NCI-H82 (cell line): ENCODE measurements at places on chromosomes 1 and 21.

DNA sequence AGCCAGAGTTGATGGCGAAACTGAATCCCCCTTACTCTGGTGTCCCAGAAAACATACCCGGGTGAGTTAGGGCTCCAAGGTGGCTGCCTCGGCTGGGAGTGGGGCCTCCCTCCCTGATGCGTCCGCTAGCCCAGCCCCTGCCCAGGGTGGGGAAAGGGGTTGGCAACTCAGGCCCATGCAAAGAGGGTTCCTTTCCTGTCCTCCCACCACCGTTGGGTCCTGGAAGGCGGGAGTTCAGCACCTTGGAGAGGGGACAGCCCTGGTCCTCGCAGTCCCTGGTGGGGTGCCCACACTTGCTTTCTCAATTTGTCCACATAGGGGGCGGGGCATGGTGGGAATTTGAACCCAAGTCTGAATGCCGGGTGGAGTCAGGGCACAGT, 6.1 kb downstream of the SRM start:
- peak; percentile 53 for DNase-seq

- DNase-seq = no peak
These were observed 10.4 kb upstream of the ZNF648 start for GRCh38 chr1:182071924-182072323.

- peak; percentile 64 for DNase-seq
These were observed 551 bp downstream of the ZRANB2 start for GRCh38 chr1:71080230-71080738.

DNA sequence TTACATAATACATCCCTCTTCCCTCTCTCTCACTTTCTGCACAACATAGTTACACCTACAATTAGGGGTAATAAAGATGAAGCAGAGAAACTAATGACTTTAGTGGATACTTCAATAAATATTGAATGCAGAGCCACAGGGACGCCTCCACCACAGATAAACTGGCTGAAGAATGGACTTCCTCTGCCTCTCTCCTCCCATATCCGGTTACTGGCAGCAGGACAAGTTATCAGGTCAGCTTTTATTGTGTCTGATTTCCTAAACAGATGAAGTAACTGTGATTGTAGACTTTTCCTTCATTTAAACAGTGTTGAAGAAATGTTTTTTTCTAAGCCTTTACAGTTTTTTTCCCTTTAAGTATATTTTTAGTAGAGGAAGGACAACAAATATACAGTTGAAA, 281.6 kb downstream of the TPR start:
- DNase-seq = no peak

DNA sequence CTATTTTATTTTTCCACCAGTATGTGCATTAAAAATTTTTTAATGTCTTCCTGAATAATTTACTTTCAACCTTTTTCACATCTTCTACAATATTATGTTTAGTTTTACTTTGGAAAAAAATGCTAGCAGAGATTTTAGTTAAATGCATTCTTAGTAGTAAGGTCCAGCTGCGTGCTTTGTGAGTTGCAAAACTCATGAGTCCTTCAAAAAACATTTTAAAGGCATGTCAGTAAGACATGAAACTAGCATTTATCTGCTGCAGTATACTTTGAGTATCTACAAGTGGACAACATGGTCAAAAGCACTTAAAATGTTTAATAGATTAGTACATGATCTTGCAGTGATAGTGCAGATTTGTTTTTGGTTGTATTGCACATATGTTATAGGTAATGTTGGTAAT, 139.0 kb downstream of the HS2ST1 start:
- no peak for DNase-seq

GRCh38 chr1:205060746-205061145, 17.7 kb downstream of the CNTN2 start:
- DNase-seq = no peak

DNA sequence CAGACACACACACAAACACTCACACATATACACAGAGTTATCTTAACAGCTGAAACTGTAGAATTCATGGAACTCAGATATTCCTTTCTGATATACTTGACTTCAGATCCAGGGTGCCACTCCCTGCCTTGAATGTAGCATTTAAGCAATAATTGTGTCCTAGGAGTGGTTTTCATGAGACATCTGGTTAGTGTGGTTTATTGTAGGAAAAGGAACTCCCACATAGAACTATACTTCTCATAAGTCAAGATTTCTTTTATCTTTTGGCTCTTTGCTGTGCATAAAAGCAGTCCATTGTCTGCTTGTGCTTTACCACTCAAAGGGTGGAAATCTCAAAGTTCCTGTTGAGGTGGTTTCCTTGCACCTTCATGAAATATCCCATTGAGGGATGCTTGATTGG, 272.6 kb upstream of the SGIP1 start:
- DNase-seq = no peak

GRCh38 chr1:29758781-29759499, 522.6 kb downstream of the PTPRU start:
- DNase-seq = peak; percentile 72

DNA sequence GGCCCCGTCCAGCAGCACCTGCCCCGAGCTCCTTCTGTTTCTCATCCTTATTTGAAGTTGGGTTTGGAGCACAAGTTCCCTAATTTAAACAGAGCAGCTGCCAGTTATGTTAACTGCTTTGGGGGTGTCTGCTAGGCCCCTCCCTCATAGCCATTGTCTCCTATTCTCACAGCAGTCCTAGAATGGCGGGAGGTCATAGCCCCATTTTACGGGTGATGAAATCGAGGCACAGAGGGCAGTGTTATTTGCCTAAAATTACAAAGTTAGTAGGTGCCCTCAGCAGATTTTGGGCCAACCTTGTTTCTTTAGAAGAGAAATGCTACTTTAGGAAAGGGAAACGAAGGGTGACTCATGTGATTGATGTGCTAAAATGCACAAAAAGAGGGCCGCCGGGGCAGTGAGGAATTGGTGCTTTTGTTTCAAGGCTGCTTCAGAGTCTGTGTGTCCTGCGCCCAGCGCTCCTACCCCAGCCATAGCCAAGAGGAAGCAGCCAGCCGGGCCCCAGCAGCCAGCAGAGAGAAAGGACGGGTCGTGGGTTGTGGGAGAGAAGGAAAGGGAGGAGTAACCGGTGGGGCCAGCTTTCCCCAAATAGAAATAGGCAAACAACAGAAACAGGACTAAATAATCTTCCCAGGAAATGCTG, 13.0 kb downstream of the VANGL1 start:
- no peak for DNase-seq

DNA sequence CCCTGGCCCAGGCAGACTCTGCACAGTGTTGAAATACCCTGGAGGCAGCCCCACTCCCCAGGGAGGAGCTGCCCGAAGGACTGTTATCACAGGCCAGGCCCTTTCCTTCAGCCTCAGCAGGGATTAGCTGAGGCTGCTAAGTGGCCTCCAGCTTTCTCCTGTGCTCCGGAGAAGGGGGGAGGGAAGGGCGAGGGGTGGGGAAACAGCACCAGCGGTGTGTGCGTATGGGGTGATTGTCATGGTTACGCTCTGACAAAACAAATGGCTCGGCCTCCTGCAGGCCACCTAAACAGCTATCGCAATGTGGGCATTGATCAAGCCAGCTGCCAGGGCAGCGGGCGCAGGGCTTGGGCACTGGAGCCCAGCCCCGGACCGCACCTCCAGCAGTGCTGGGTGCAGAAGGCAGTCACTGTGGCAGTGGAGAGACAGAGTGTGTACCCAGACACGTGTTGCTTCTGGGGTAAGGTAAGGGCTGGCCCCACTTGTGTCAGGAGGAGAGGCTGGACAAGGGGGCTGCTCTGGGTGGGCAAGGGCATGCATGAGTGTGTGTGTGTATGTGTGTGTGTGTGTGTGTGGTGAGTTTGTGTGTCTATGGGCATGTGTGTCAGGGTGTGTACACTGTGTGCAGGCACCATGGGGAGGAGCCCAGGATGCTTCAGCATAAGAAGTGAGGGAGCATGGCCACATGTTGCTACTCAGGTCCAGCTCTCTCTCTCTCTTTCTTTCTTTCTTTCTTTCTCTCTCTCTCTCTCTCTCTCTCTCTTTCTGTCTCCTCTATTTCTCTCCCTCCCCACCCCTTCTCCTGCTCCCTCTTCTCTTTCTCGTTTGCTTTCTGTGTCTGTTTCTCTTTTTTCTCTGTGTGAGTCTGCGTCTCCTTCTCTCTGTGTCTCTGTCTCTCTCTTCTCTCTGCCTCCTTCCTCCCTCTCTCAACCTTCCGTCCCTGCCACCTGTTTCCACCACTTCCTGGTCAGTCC, at the start of gene VWA5B1:
TSS of gene VWA5B1 (plus strand) at position 252 of the 974 bp plus-strand sequence. CDS start 19,727 bp downstream, outside the sequence.
- peak; percentile 94 for DNase-seq

DNA sequence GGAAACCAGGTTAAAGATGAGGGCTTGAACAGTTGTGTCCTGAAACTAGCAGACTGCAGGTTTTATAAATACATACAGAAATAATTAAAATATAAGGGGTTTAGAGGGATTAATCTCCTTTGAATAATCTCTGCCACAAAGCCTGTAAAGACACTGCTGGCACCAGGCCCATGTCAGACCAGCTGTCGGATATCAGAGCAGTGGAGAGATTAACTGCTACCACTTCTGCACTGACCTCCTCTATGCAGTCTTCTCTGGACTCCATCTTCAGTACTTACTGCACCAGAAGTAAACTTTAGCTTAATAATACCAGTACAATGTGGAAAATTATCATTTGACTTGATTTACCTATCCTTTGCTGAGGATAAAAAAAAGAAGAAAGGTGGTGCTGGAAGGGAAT, 128.6 kb downstream of the LHX4 start:
- peak; percentile 99 for DNase-seq

DNA sequence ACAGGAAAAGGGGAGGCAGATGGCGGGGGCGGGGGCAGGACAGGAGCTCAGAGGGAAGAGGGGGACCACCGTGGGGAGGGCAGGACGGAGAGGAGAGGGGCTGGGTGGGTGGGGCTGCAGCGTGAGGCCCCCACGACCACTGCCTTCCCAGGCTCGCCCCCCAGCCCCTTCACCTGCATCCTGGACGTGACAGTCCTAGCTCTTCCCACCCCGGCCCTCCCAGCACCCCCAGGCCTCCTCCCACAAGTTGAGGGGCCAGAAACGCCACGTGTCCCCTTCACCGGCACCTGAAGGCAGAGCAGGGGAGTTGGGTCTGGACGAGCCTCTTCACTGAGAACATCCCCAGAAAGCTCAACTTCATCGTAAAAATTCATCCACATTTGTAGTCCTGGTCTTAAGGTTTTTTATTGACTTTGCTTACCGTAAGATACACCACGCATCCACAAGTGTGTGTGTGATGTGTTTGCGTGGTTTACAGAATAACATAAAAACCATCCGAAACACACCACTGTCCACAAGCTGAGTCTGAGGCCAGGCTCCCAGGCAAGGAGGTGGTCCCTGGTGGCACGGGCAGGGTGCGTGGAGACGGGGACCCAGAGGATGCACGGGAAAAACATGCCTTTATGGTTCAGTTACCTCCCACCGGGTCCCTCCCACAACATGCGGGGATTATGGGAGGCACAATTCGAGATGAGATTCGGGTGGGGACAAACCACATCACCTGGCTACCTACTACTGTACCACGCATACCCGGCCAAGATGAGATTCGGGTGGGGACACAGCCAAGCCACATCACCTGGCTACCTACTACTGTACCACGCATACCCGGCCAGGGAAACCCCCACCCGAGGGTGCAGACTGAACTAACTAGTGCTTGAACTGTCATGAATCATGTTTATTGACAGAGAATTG, 13.9 kb upstream of the COL18A1 start:
- no peak for DNase-seq

GRCh38 chr1:241926141-241926540, 31.4 kb upstream of the BECN2 start:
- DNase-seq = no peak
